ENCODE measurements at places on chromosomes 5 and 9. TPM values are rescaled to one million over a fixed set of nuclear protein-coding genes. Genes with fewer than 3 reads are reported as not detected.
A peak's percentile ranks its signal among the peaks of the same experiment; 100 is the strongest.

FOXD4L6 gene
- not detected for total RNA-seq

GRCh38 chr5:4130819-4131218, 535.2 kb downstream of the IRX1 start:
- H3K36me3 ChIP-seq: no peaks in the 10 kb centered on the region
- no peaks in the 10 kb centered on the region for H3K27me3 ChIP-seq
- H3K4me1 ChIP-seq: no peaks in the 10 kb centered on the region
- no peak overlapping the region for H3K27ac ChIP-seq
- no peak overlapping the region for H3K4me3 ChIP-seq

GNA14 gene
- 5.4 TPM for total RNA-seq

DNA sequence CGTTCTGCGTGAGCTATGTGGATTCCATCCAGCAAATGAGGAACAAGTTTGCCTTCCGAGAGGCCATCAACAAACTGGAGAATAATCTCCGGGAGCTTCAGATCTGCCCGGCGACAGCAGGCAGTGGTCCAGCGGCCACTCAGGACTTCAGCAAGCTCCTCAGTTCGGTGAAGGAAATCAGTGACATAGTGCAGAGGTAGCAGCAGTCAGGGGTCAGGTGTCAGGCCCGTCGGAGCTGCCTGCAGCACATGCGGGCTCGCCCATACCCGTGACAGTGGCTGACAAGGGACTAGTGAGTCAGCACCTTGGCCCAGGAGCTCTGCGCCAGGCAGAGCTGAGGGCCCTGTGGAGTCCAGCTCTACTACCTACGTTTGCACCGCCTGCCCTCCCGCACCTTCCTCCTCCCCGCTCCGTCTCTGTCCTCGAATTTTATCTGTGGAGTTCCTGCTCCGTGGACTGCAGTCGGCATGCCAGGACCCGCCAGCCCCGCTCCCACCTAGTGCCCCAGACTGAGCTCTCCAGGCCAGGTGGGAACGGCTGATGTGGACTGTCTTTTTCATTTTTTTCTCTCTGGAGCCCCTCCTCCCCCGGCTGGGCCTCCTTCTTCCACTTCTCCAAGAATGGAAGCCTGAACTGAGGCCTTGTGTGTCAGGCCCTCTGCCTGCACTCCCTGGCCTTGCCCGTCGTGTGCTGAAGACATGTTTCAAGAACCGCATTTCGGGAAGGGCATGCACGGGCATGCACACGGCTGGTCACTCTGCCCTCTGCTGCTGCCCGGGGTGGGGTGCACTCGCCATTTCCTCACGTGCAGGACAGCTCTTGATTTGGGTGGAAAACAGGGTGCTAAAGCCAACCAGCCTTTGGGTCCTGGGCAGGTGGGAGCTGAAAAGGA, 10.9 kb downstream of the QRFP start:
- no peak overlapping the region for H3K4me3 ChIP-seq
- no peaks in the 10 kb centered on the region for H3K27me3 ChIP-seq
- DNase-seq: no peak
- H3K36me3 ChIP-seq: peaks cover 36% of the 10 kb centered on the region
- H3K27ac ChIP-seq: no peak overlapping the region

GRCh38 chr9:98989036-98990000, 45.6 kb downstream of the COL15A1 start:
- no peaks in the 10 kb centered on the region for H3K36me3 ChIP-seq
- H3K27ac ChIP-seq: no peak overlapping the region
- H3K4me1 ChIP-seq: no peaks in the 10 kb centered on the region
- H3K27me3 ChIP-seq: no peaks in the 10 kb centered on the region

GRCh38 chr9:94806307-94806893, 79.9 kb downstream of the AOPEP start:
- H3K27ac ChIP-seq: peak overlapping the region; percentile 22
- H3K27me3 ChIP-seq: no peaks in the 10 kb centered on the region
- H3K4me3 ChIP-seq: no peak overlapping the region
- H3K36me3 ChIP-seq: no peaks in the 10 kb centered on the region
- no peaks in the 10 kb centered on the region for H3K4me1 ChIP-seq
- DNase-seq: no peak

DNA sequence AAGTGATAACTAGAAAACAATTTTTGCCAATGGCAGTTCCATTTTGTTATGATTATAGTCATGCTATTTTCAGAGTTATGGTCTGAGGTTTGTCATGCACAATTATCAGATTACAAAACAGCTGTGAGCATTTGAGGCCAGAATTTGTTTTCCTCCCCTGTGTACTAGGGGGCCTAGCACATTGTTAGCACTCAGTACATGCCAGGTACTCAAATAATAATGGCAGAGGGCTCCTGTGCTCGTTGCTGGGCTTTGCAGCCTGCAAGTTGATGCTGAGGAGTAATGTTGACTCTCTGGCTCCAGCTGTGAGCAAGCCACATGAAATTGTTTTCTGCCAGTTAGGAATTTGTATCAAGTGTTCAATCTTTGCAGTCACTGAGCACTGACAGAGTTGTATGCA, 6.9 kb downstream of the DNAI1 start:
- no peaks in the 10 kb centered on the region for H3K27me3 ChIP-seq
- H3K36me3 ChIP-seq: no peaks in the 10 kb centered on the region
- H3K4me1 ChIP-seq: no peaks in the 10 kb centered on the region
- DNase-seq: no peak
- H3K27ac ChIP-seq: no peak overlapping the region
- H3K4me3 ChIP-seq: no peak overlapping the region

DNA sequence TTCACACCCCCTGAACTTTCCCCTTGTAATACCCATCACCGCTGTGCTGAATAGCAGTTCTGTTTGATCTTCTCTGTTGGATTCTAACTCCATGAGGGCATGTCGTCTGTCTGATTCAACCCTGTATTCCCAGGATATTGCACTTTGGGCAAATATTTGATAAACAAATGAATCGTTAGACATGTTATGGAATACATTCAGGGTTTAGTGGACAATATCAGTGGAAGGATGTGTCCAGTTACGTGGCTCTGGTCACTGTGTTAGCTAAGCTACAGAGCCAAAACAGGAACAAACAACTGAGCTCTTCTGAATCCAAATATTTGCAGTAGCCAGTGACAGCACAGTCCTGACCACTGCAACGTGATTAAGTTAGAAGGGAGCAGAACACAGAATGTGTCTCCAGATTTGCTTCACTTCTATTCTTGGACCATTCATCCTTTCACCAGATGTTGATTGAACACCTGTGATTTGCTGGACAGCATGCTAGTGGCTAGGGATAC, 13.2 kb downstream of the ANGPTL2 start:
- H3K4me3 ChIP-seq: no peak overlapping the region
- H3K27ac ChIP-seq: peak overlapping the region; percentile 77
- peaks cover 5% of the 10 kb centered on the region for H3K4me1 ChIP-seq
- H3K27me3 ChIP-seq: no peaks in the 10 kb centered on the region
- no peaks in the 10 kb centered on the region for H3K36me3 ChIP-seq

DNA sequence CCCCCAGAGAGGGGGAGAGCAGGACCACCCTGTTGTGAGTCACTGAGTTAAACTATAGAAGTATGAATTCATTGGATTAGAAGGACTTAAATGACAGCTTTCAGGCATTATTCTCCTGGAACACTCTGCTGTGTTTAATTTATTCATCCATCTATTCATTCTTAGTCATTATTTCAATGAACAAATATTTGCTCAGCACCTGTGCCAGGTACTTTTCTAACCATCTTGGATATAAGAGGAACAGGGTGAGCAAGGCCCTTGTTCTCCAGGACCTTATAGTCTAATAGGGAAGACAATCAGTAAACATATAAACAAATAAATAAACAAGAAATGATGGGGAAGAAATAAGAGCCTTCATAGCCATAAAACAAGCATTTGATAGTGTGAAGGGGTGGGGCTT, 483.9 kb upstream of the BRINP1 start:
- H3K27me3 ChIP-seq: no peaks in the 10 kb centered on the region
- no peak for DNase-seq
- H3K36me3 ChIP-seq: no peaks in the 10 kb centered on the region
- H3K27ac ChIP-seq: no peak overlapping the region

GRCh38 chr9:20074291-20074690, 285.5 kb upstream of the SLC24A2 start:
- no peaks in the 10 kb centered on the region for H3K4me1 ChIP-seq
- no peak overlapping the region for H3K4me3 ChIP-seq
- DNase-seq: no peak
- H3K27ac ChIP-seq: no peak overlapping the region
- H3K27me3 ChIP-seq: no peaks in the 10 kb centered on the region

- no peak overlapping the region for H3K27ac ChIP-seq
- H3K4me3 ChIP-seq: no peak overlapping the region
- no peaks in the 10 kb centered on the region for H3K4me1 ChIP-seq
- no peak for DNase-seq
- no peaks in the 10 kb centered on the region for H3K27me3 ChIP-seq
Observed at GRCh38 chr9:92642564-92642963, 27.4 kb downstream of the IPPK start.

DIRAS2 gene
- total RNA-seq: 0.25 TPM

FYB1 gene
- total RNA-seq: 14.6 TPM

DNA sequence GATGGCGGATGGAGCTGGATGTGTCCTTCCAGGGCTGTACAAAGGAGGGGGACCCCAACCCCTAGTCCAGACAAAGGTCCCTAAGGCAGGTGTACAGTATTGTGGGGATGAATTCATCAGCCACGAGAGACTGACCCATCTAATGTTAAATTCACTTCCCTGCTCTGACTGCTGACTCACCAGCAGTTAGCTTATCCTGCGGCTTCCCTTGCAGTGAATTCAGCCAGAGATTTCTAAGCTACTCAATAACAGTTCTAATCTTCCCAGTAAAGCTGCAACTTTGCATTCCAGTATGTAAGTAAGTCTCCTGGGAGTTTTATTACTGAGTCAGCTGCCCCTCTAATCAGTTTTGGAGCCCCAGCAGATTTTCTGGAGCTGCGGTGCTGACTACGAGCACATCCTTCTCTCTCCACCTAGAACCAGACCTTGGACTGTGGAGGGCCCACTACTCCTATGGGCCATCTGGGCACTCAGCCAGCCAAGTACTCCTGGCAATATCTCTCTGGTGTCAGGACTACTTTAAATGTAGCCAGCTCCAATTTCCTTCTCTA, 16.1 kb downstream of the B4GALT1 start:
- DNase-seq: no peak
- H3K4me1 ChIP-seq: peaks cover 18% of the 10 kb centered on the region
- H3K27ac ChIP-seq: peak overlapping the region; percentile 14
- H3K36me3 ChIP-seq: peaks cover 2% of the 10 kb centered on the region
- no peak overlapping the region for H3K4me3 ChIP-seq

TMEM215 gene
- not detected for total RNA-seq

DNA sequence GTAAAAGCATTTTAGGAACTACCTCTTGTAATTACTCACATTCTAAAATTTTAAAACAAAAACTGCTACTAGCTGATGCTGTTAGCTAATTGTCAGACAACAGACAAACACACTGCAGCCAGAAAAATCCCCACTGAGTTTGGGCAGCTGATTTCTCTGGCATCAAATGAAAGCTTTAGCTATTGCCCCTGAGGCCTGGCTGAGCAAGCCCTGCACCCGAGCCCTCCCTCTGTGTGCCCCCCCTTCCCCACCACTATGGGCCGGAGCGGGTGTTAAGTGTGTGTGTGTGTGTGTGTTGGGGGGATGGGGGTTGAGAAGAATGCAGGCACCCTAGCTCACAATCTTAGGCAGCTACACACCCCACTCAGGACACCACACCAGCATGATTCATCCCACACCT, 2.4 kb downstream of the NEUROG1 start:
- peaks cover 8% of the 10 kb centered on the region for H3K27me3 ChIP-seq
- DNase-seq: no peak
- H3K4me1 ChIP-seq: peaks cover 16% of the 10 kb centered on the region
- no peak overlapping the region for H3K27ac ChIP-seq
- no peak overlapping the region for H3K4me3 ChIP-seq
- H3K36me3 ChIP-seq: no peaks in the 10 kb centered on the region

DNA sequence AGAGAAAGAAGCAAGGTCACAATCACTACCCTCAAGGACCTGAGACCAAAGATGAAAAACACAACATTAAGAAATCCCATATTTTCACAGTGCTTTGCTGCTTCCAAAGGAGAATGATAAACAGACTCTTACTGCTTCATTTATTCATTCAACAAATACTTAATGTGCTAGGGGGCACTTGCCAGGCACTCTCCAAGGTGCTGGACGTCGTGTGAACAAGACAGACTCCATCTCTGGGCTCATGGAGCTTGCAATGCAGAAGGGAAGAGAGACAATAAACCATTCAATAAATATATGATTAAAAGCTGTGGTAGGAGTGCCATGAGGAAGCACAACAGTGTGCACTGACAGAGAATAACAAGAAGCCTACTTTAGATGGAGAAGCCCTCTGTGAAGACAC, 327.7 kb downstream of the CDK5RAP2 start:
- H3K27ac ChIP-seq: no peak overlapping the region
- H3K36me3 ChIP-seq: no peaks in the 10 kb centered on the region
- no peak for DNase-seq
- no peak overlapping the region for H3K4me3 ChIP-seq
